ENCODE measurements at places on chromosomes 1 and 21.

DNA sequence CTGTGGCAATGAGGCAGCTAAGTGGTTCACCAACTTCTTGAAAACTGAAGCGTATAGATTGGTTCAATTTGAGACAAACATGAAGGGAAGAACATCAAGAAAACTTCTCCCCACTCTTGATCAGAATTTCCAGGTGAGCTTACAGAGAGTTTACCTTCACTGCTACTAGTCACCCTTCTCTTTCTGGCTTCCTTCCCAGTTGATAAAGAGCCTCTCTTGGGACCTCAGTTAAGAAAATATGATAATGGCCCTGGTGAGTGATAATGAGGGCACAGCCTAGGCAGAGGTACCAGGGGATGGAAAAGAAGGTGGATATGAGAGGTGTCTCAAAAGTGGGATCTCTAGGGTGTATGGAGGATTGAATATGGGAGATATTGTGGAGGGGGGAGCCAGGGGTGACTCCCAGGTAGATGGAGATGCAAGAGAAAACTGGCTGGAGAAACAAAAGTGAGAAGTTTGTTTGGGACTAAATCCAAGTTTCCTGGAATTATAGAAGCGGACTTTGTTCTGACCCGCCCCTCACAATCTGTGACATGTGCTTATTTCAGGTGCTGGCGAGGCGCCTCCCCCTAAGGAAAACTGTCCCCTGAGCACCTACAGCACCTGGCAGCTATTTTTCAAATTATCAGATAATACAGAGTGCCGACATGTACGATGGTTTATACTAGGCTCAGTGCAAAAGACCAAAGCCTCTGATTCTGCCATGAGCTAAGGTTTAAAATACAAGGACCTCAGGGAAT lies 13.7 kb downstream of the MTARC2 start:
- DNase-seq, result no peak

- no peak for DNase-seq
Measured at GRCh38 chr1:2595261-2595811, 8.8 kb downstream of the PRXL2B start.

DNA sequence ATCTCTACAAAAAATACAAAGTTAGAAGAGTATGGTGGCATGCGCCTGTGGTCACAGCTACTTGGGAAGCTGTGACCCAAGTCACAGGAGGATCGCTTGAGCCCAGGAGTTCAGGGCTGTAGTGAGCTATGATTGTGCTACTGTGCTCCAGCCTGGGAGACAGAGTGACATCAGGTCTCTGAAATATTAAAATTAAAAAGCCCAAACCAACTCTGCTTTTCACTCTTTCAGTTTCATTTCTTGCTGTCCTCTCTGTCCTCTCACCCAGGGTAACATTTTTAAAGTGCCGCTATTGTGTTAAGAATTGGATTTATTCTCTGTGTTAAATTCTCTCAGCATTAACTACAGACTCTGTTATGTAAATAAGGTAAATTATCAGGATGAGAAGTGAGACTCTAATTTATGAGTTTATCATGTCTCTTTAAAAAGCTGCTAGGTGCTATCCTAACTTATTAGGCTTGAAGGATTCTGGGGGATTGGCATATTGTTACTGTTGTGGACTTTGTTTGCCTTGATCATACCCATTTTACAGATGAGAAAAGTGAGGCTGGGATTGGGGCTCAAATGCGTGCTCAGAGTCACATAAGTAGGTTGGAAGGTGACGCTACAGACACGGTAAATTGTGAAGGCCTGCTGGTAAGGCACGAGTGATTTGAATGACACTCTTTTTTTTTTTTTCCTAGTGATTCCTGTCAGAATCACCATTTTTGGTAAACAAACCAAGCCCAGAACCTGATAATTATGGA lies 46.5 kb downstream of the B3GALT5 start:
- DNase-seq, result no peak

- peak; percentile 80 for DNase-seq
Measured at GRCh38 chr1:1434131-1434823, 1.2 kb upstream of the VWA1 start.

DNA sequence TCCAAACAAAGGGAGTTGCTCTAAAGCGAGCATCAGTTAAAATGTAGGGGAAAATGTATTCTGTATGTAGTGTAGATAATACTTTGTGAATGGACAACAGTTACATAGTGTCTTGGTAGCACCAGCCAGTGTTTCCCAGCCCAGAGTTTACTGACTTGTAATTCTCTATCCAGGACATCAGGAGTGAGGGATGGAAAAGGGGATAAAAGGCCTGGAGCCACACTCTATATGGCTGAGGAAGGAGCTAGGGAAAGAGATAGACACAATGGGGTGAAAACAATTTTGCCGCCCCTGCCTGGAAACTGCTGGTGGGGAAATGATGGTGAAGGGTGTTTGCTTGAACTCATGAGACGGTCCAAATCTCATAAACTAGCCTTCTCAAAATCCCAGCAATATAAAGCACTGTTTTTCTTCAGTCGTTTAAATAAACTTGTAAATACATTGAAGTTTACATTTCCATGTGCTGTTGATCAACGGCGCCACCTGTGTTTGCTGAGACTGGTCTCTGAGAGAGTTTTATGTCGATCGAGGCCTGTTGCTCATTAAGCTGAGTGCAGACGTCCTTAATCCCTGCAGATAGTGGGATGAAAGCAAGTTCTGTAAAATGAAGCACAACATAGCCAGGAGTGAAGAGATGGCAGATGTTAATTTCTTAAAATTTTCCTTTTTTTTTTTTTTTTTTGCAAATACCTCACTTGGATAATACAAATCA lies 27.9 kb upstream of the AGO1 start:
- no peak for DNase-seq

GRCh38 chr21:25831300-25831960 lies 96.7 kb downstream of the GABPA start:
- DNase-seq, result no peak
